ENCODE measurements at places on chromosomes 4 and X.

- DNase-seq, result no peak
Measured at GRCh38 chrX:57241967-57242366, 44.5 kb upstream of the FAAH2 start.

DNA sequence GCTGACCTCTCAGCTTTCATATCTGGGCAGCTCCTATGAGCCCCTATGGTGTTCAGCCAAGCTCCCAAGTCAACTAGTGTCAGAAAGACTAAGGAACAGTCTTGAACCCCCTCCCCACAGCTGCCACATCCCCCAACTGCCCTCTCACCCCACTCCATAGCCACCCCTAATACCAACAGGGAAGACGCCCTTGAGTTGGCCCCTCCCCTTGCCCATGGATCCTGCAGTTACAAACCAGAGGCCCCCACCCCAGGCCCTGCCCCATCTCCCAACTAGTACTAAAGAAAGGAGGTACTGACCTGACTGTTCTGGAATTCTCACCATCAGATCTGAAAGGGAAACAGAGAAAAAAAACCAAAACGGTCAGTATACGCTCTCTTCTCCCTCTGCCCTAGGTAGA lies 10.2 kb upstream of the IQSEC2 start:
- DNase-seq, result no peak

DNA sequence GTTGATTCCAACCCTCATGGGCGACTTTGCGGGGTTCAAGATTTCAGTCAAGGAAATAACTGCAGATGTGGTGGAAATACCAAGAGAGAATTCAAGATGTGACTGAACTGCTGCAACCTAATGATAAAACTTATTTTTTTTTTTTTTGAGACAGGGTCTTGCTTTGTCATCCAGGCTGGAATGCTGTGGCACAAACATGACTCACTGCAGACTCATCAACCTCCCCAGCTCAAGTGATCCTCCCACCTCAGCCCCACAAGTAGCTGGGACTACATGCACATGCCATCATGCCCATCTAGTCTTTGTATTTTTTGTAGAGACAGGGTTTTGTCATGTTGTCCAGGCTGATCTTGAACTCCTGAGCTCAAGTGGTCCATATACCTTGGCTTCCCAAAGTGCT lies 19.5 kb upstream of the WDFY3 start:
- no peak for DNase-seq

DNA sequence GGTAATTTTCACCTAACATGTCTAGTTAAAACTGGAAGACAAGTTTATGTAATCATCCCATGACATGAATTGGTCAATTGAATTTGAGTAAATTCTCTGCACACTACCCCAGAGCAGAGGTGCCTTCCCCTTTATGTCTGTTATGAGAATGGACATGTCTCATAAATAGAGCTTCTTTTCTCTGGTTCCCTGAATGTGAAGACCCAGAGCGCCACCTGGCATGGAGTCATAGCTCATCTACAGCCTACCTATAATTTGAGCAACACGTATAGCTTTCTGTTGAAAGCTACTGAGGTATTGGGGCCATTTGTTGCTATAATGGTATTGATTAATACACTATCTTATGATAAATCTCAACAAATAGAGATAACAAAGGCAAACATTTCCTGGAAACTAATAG lies 626.5 kb upstream of the GALNTL6 start:
- no peak for DNase-seq

DNA sequence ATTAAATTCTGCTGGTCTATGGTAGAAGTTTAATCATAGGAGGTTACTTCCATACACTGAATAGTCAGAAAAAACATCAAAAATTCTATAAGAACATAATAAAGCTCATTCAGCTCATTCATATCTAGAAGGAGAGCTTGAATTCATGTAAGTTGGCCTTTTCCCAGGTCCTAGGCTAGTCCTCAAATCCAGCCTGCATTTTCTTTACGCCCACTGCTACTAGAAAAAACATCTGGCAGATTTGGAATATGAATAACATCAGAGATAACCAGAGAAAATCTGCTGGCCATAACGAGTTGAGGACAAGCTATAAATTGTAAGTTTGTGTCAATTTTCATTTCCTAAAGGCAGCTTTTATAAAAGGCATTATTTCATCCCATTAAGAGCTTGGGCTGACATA lies 95.5 kb downstream of the MXRA5 start:
- DNase-seq, result no peak
